ENCODE measurements at places on chromosomes 4 and X.
A peak's percentile ranks its signal among the peaks of the same experiment; 100 is the strongest.

- no peak for DNase-seq
Measured at GRCh38 chr4:74821541-74821940, 27.2 kb upstream of the BTC start.

GRCh38 chrX:48022738-48023137 lies 15.9 kb downstream of the SPACA5 start:
- DNase-seq, result no peak

DNA sequence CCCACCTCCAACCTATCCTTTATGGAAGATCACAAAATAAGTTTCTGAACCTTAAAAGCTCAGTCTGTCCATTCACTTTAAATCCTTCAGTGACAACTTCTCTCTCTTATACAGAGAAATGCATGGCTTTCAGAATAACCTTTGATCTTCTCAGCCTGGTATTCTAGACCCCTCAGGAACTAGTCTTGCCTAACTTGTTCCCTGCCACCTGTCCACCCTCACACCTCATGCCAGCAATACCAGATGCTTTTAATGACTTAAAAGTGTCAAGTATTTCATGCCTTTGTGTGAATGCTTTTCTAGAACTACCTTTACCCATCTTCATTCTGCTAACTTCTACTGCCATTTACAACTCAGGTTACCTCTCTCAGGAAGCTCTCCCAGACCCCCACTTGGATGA lies 7.4 kb downstream of the EXOC1L start:
- no peak for DNase-seq

- DNase-seq, result no peak
Measured at GRCh38 chrX:46257451-46257879, 287.8 kb downstream of the ZNF674 start.

GRCh38 chr4:75940692-75941253 lies at the start of gene NAAA:
Gene NAAA, minus strand, starts transcription at chr4:75941013. Its CDS starts 64 bp downstream, at chr4:75940949.
- peak; percentile 79 for DNase-seq

GRCh38 chr4:5300283-5300682 lies 249.0 kb downstream of the STK32B start:
- no peak for DNase-seq

GRCh38 chr4:7978489-7978888 lies 38.8 kb upstream of the AFAP1 start:
- DNase-seq, result no peak

DNA sequence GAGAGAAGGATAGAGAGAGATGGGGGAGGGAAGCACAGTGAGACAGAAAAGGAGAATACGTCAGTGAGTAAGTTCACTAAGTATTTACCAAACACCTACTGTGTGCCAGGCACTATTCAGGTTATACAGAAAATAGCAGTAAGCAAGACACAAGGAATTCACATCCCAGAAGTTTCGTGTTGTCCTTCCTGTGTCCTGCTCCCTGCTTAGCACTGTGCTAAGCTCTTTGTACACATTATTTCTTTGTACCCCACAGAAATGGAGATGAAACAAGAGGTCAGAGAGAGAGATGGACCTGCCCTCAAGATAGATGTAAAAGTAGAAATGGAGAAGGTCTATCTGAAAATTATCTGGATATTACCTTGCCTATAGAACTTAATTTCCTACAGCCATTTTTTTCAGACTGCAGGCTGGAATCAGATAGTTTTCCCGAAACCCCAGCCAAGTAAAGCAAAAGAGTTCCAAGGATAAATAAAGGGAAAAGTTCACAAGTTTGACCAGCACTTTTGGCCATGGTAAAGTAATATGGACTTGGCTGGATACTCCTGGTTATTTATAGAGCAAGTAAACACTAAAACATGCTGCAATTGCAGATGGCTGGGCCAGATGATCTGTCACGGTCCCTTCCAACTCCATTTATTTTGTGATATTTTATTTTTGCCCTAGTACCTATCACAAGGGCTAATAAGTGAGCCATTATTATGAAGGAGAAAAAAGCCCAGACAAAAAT lies 353.7 kb upstream of the SLC7A11 start:
- peak; percentile 42 for DNase-seq

DNA sequence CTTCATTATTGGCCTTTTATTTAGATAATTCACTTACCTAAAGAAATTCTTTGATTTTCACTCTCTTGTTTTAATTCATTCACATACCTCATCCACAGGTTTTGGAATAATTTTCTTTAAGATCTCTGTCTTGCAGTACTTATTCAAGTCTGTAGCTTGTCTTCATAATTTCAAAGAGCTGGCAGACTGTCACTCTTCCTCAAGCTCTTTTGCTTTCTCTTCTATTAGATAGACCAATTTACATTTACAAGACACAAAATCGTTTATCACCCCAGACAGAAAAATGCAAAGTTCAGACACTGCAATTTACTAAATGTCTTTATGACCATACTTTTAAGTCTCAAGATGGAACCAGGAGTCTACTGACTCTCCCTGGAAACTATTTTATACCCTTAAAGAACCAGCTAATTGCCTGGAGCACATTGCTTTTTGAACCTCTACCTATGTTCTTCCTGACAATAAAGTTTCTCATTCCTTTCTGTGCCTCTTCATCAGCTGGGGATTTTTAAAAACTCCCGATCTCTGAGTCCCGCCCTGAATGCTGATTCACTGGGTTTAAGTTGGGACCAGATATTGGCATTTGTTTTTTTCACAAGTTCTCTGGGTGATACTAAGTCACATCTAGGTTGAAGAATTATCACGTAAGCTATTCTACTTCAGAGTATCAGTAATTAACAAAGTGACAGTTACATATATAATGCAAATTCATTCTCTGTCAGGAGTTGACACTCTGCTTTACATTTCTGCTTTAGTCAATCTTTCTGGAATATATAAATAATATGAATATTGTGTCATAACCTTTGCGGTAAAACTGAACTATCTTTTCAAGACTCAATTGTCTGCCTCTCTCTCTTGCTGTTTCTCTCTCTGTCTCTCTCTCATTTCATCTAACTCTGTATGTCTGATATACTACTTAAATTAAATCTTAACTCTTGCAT lies 196.4 kb downstream of the PCDH7 start:
- DNase-seq, result no peak

GRCh38 chr4:129929052-129929451 lies 833.1 kb downstream of the C4orf33 start:
- DNase-seq, result no peak

DNA sequence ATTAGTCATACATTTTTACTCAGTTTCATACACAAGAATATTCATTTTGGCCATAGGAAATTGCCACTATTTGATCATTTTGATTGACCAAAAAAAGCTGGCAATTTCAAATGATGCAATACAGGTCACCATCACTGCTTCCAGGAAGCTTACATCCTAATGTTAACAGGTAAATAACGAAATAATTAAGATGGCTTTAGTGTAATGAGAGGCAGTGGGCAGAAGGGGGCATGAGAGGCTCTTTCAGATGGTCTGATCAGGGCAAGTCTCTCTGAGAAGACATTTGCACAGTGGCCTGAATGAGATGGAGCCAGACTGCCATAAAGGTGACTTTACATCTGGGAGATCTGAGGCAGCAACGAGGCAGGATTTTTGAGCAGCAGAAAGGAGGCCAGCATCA lies 170.7 kb downstream of the SLIT2 start:
- DNase-seq, result peak; percentile 63

- no peak for DNase-seq
Measured at GRCh38 chr4:78610546-78611214, 59.1 kb downstream of the ANXA3 start.

DNA sequence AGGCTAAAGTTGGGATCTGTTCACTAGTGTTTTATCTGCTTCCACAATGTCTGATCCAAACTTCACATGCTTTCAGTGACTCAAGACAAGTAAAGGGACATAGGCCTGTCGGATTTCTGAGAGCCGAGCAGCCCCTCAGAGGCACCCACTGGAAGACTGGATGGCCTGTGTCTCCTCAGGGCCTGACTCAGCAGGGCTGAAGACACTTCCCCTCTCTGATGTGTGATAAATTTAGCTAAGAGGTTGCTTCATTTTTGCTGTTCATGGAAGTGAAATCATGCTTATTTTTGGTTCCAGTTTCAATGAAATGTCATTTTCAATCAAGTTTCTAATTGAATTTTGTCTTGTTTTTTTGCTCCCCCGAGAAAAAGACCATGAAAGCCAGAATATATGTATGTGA lies 93.7 kb downstream of the MXRA5 start:
- no peak for DNase-seq

DNA sequence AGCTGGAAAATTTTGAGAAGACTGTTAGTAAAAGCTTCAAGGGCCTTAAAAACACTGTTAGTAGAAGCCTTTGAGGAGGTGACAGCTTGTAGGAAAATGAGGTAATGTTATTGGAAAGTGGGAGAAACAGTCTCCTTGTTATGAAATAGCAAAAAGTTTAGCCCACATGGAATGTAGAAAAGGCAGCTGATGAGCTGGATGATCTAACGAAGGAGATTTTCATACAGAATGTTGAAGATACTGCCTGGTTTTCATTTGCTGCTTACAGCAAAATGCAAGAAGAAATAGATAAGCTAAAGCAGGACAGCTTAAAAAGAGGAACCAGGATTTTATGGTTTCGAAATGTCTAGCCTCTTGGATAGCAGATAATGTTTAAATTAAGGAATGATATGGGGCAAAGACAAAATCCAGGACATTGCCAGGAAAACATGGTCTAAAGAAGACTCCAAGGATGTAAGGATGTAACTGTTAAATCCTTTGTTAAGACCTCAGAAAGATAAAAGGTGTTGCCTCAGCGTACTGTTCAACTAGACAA lies 10.2 kb upstream of the STBD1 start:
- DNase-seq, result no peak

- DNase-seq, result peak; percentile 60
Measured at GRCh38 chr4:7766661-7767345, 172.9 kb downstream of the AFAP1 start.

GRCh38 chrX:13747836-13748235 lies 13.3 kb downstream of the OFD1 start:
- no peak for DNase-seq

DNA sequence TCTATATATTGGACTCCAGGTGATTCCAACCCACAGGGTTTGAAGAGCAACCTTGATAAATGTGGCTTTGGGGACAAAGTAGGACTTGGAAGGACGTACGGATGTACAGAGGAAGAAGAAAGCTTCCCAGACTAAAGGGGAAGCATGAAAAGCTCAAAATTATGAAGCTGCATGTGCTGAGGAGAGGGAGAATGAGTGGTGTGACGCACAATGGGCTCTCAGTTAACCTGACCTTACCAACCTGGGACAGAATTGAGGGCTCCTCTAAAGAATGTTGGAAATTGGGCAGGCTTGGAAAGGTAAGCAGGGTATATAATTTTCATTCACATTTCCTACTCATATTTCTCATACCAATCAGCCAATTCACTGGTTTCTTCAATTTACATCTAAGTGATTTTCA lies 10.5 kb upstream of the TIGD2 start:
- no peak for DNase-seq

DNA sequence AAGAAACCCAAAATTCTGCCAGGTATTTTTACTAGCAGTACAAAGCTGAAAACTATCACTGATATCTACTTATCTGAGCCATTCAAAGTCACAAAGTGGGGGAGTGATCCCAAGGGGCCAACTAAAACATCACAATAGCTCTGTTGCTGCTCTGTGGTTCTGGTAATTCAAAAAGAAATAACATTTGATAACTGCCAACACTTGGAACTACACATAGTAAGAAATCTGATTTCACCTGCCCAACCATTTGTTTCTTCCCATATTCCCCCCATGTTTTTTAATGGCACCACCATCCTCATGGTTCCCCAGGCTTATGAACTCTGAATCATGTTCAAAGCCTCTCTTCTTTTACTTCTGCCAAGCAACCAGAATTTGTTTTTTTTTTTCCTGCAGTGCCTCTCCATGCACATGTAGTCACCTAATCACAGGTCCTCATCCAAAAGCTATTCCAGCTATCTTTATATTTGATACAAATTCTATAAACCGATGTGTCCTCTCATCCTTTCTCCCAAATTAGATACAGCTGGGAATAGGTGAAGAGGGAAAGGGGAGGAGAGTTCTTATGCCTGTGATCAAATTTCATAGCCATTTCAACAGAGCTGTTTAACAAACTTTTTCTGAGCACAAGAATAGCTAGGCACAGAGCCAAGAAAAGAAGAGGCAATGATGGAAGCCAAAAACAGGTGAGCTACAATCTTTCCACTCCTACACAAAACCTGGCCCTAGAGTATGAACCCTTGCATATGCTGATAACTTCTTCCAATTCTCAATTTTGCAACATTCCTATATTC lies 7.7 kb downstream of the AMMECR1 start:
- peak; percentile 49 for DNase-seq

DNA sequence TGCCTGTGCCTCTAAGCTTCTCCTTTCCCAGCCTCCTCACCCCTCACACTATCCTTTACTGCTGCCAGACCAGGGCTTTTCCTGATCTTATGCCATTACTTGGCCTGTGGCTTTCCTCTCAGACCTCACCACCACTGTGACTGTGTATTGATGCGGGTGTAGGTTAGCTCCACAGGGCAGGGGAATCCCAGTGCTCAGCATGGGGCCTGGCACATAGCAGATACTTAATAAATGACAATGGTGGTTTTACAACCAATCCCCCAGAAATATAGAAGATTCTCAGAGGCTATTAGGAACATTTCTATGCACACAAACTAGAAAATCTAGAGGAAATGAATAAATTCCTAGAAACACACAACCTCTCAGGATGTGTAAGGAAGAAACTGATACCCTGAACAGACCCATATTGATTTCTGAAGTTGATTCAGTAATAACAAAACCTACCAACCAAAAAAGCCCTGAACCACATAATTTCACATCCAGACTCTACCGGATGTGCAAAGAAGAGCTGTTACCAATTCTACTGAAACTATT lies 129.6 kb upstream of the QRFPR start:
- DNase-seq, result no peak

GRCh38 chrX:65873385-65873784 lies 166.5 kb downstream of the VSIG4 start:
- no peak for DNase-seq

- no peak for DNase-seq
Measured at GRCh38 chr4:26010304-26010703, 96.3 kb downstream of the SMIM20 start.

- DNase-seq, result no peak
Measured at GRCh38 chr4:2390146-2390545, 28.3 kb downstream of the ZFYVE28 start.

DNA sequence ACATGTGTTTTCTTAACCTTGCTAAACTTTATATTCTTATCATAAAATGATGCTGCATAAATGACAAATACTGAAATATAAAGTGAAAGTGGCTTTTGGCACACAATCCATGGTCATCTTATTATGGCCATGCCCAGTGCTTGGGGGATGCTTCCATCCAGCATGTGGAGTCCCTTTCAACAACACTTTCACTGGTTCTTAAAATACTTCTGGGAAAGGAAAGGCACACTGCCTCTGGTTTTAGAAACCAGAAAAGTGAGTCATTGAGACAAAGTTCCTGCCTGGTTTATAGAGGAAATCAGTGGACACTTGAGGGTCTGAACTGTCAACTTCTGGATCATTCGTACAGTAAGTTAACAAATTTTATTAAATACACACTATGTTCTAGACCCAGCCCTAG lies 248.0 kb upstream of the ADAMTS3 start:
- peak; percentile 1 for DNase-seq

- DNase-seq, result no peak
Measured at GRCh38 chr4:8053688-8054449, 104.7 kb downstream of the ABLIM2 start.
